ENCODE measurements at places on chromosomes 13 and 19. TPM values are rescaled to one million over a fixed set of nuclear protein-coding genes. Genes with fewer than 3 reads are reported as not detected.
A peak's percentile ranks its signal among the peaks of the same experiment; 100 is the strongest.

Gene GPC5
- total RNA-seq, result 0.14 TPM

Gene ARHGAP33
- 76.5 TPM for total RNA-seq

Gene MUC16
- total RNA-seq, result 0.09 TPM

Gene CEACAM4
- total RNA-seq, result not detected

Gene ADAMTSL5
- 1.8 TPM for total RNA-seq

Gene FAM83E
- total RNA-seq, result 2.7 TPM

- peaks cover 44% of the 10 kb centered on the region for H3K4me1 ChIP-seq
- peaks cover 25% of the 10 kb centered on the region for H3K36me3 ChIP-seq
- H3K4me3 ChIP-seq, result no peak overlapping the region
- H3K27me3 ChIP-seq, result no peaks in the 10 kb centered on the region
- no peak for DNase-seq
These were observed 10.8 kb downstream of the GATAD2A start for GRCh38 chr19:19416280-19416679.

DNA sequence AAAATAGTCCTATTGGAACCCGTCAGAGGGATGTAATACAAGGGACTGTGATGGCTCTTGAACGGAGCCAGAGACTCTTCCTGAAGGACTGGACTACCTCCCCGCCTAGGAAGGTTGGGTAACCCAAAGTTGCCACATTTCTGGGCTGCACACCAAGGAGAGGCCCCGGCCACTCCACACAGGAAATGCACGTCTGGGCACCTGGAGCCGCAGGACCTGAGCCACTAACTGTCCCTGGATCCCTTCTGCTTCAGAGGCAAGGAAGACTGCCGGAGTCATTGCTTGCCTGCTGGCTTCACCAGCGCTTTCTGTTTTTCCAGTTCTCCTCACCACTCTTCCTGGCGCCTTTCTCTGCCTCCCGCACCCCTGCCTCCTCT lies 1.2 kb upstream of the FLT1 start:
- H3K4me3 ChIP-seq, result peak overlapping the region; percentile 20
- H3K36me3 ChIP-seq, result no peaks in the 10 kb centered on the region
- H3K4me1 ChIP-seq, result peaks cover 12% of the 10 kb centered on the region
- peaks cover 49% of the 10 kb centered on the region for H3K27me3 ChIP-seq
- DNase-seq, result no peak
- H3K27ac ChIP-seq, result no peak overlapping the region

- no peaks in the 10 kb centered on the region for H3K27me3 ChIP-seq
- H3K36me3 ChIP-seq, result no peaks in the 10 kb centered on the region
- H3K4me3 ChIP-seq, result no peak overlapping the region
These were observed 44.3 kb downstream of the MUC16 start for GRCh38 chr19:8965887-8966286.

GRCh38 chr19:48926909-48927308 lies 6.6 kb upstream of the DHDH start:
- H3K27ac ChIP-seq, result peak overlapping the region; percentile 16
- DNase-seq, result no peak
- peaks cover 4% of the 10 kb centered on the region for H3K27me3 ChIP-seq
- H3K4me3 ChIP-seq, result peak overlapping the region; percentile 35
- peaks cover 6% of the 10 kb centered on the region for H3K36me3 ChIP-seq

GRCh38 chr19:55258476-55258827 lies 365 bp downstream of the PPP6R1 start:
- H3K4me1 ChIP-seq, result peaks cover 38% of the 10 kb centered on the region
- peak overlapping the region; percentile 83 for H3K4me3 ChIP-seq
- H3K27ac ChIP-seq, result peak overlapping the region; percentile 95
- DNase-seq, result peak; percentile 75

DNA sequence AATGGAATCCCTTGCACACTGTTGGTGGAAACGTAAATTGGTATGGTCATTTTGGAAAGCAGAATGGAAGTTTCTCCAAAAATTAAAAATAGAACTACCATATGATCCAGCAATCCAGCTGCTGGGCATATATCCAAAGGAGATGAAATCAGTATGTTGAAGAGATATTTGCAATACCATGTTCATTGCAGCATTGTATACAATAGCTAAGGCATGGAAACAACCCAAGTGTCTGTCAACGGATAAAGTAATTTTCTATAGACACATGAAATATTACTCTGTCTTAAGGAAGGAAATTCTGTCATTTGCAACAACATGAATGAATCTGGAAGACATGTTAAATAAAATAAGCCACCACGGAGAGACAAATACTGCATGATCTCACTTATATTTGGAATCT lies 124.7 kb downstream of the GPC5 start:
- H3K36me3 ChIP-seq, result no peaks in the 10 kb centered on the region
- DNase-seq, result no peak
- no peak overlapping the region for H3K27ac ChIP-seq
- H3K27me3 ChIP-seq, result peaks cover 2% of the 10 kb centered on the region
- H3K4me3 ChIP-seq, result no peak overlapping the region

GRCh38 chr13:29767006-29767405 lies 83.4 kb downstream of the UBL3 start:
- DNase-seq, result no peak
- no peak overlapping the region for H3K4me3 ChIP-seq
- no peaks in the 10 kb centered on the region for H3K27me3 ChIP-seq
- peaks cover 5% of the 10 kb centered on the region for H3K36me3 ChIP-seq

- peak overlapping the region; percentile 5 for H3K4me3 ChIP-seq
- no peak for DNase-seq
- H3K36me3 ChIP-seq, result peaks cover 5% of the 10 kb centered on the region
- H3K27me3 ChIP-seq, result no peaks in the 10 kb centered on the region
- H3K4me1 ChIP-seq, result peaks cover 8% of the 10 kb centered on the region
These were observed 97.2 kb downstream of the SUCLA2 start for GRCh38 chr13:47903836-47904235.

DNA sequence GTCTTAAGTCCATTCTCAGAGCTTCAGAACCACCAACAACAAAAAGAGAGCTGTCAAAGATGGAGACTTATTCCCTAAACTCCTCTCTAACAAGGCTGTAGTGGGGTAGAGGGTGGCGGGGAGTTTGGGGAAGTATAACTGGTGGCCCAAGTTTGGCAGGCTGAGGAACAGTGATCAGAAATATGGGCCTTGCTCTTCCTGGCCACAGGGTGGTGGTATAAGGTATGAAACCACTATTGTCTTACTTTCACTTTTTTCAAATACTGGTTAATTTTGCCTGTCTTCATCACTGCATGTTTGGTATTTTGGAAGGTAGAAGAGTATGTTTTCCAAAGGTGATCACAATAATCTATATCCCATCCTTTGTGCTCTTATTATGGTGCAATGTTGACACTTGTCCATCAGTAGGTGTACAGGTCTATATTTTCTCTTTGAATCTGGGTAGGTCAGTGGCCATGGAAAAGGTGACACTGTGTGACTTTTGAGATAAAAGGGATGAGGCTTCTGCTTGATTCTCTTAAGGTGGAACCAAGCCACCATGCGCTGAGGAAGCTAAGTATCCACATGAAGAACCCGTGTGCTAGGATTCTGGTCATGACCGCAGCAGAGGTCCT lies 23.2 kb upstream of the GPC5 start:
- peak overlapping the region; percentile 28 for H3K4me3 ChIP-seq
- no peaks in the 10 kb centered on the region for H3K36me3 ChIP-seq
- no peak overlapping the region for H3K27ac ChIP-seq
- H3K27me3 ChIP-seq, result peaks cover 16% of the 10 kb centered on the region

DNA sequence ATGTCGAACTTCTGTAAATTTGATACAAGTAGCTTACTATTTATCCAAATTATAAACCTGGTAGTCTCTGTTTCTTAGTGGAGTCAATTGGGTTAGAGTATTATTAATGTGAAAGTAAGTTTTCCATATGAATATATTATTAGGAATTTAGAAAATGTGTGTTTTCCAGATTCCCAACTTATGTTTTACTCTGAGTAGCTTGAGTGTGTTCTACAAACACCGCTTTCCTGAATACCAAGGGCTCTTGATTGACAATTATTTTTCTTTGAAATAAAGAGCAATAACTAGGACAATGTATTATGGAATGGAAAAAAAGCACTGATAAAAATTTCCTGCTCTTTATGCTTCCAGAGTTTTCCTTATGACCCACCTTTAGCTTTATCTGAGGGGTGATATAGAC lies 233.6 kb downstream of the POSTN start:
- no peaks in the 10 kb centered on the region for H3K27me3 ChIP-seq
- H3K4me3 ChIP-seq, result no peak overlapping the region
- H3K36me3 ChIP-seq, result no peaks in the 10 kb centered on the region
- H3K27ac ChIP-seq, result no peak overlapping the region
- no peaks in the 10 kb centered on the region for H3K4me1 ChIP-seq

DNA sequence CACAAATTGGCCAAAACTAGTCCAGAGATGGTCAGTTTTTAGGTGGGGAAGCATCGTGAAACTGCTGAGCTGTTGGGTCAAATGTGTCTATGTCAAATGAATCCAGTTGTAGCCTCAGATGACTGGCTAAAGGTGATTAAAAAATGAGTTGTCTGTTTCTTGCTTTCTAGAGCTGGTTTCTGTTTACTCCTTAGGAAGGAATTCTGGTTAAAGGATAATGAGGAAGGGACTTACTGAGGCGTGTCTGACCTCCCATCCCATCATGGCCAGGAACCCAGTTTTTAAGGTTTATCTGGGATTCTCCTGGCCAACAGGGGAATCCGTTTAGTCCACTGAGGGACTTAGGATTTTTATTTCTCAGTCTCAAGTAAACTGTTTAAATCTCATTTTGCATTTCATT lies 256.5 kb downstream of the UQCRFS1 start:
- DNase-seq, result no peak
- no peaks in the 10 kb centered on the region for H3K27me3 ChIP-seq
- no peaks in the 10 kb centered on the region for H3K36me3 ChIP-seq
- no peaks in the 10 kb centered on the region for H3K4me1 ChIP-seq

DNA sequence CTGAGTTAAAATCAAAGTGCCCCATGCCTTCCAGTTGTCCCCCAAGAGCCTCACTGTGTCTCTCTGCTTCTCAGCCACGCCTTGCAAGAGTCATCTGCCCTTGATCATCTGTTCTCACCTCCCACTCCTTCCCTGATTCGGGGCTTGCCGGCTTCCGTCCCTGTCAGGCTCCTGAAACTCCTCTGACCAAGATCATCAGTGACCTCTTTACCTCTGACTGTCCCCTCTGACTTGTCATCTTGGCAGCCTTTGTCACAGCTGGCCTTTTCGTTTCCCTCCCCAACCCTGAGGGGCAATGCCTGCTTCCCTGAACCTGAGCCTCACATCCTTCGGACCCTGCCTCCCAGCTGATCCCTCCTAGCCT lies 66.3 kb downstream of the MAP4K1 start:
- no peak overlapping the region for H3K27ac ChIP-seq
- H3K27me3 ChIP-seq, result peaks cover 20% of the 10 kb centered on the region
- H3K4me3 ChIP-seq, result no peak overlapping the region
- no peak for DNase-seq
- no peaks in the 10 kb centered on the region for H3K36me3 ChIP-seq
- peaks cover 13% of the 10 kb centered on the region for H3K4me1 ChIP-seq

- no peak for DNase-seq
- H3K27me3 ChIP-seq, result no peaks in the 10 kb centered on the region
- H3K27ac ChIP-seq, result peak overlapping the region; percentile 42
- H3K36me3 ChIP-seq, result no peaks in the 10 kb centered on the region
These were observed 620 bp downstream of the CRTC1 start for GRCh38 chr19:18683958-18684641.

DNA sequence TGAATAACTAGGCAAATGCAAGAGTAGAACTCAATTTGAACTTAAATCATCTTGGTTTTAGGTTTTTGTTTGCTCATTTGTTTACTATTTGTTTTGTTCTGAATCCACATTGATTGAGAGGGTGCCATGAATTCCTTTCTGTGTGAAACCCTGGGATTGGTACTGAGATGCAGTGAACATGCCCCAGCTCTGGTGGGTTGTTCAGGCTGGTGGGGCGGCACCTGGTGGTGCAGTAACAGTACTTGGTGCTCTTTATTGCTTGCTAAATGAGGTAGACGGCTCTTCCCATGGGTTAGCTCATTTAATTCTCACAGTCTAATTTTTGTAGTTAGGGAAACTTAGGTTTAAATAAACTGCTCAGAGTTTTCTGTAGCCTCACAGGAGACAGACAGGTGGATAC lies 48.4 kb downstream of the WASF3 start:
- H3K27ac ChIP-seq, result no peak overlapping the region
- no peak overlapping the region for H3K4me3 ChIP-seq
- H3K4me1 ChIP-seq, result peaks cover 12% of the 10 kb centered on the region
- no peak for DNase-seq
- H3K27me3 ChIP-seq, result peaks cover 14% of the 10 kb centered on the region

GRCh38 chr13:46057256-46058015 lies 4.9 kb upstream of the ZC3H13 start:
- H3K27ac ChIP-seq, result no peak overlapping the region
- DNase-seq, result no peak
- H3K4me3 ChIP-seq, result no peak overlapping the region
- no peaks in the 10 kb centered on the region for H3K36me3 ChIP-seq
- H3K27me3 ChIP-seq, result peaks cover 6% of the 10 kb centered on the region
- peaks cover 9% of the 10 kb centered on the region for H3K4me1 ChIP-seq

- H3K27me3 ChIP-seq, result peaks cover 48% of the 10 kb centered on the region
- no peak overlapping the region for H3K4me3 ChIP-seq
- H3K27ac ChIP-seq, result no peak overlapping the region
- DNase-seq, result no peak
These were observed 4.5 kb downstream of the SLITRK1 start for GRCh38 chr13:83877651-83878355.

DNA sequence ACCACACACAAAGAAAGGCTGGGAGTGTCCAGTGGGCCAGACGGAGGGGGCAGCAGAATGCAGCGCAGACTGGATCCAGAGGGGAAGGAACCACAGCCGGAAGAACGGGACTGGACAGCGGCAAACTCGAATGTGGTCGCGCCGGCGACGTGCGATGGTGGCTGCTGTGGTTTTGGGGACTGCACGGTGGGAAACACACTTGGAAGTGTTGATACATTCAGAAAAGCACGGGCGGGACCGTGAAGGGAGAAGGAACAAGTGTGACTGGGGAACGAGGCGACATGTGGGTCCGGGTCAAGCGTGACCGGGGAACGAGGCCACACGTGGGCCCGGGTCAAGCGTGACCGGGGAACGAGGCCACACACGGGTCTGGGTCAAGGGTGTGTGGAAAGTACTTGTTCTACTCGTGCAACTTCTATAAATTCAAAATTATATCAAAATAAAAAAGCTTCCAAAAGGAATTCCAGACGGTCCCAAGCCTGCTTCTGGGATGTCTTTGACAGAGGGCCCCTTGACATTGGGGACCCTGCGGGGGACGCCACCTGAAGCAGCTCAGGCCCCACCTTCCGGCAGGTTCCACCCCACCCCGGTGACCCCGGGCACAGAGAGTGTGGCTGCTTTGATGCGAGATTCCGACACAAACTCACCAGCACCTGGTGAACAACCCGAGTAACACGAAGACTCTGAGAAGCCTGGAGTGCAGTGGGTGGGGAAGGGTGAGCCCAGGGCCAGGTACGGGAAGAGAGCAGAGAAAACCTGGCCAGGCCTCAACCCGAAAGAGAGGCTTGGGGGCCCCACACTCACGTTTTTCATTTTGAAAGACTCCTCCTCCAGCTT lies 25.1 kb upstream of the C13orf46 start:
- no peaks in the 10 kb centered on the region for H3K36me3 ChIP-seq
- DNase-seq, result peak; percentile 16
- no peak overlapping the region for H3K27ac ChIP-seq
- H3K4me3 ChIP-seq, result no peak overlapping the region

Measured in activated naive CD8-positive, alpha-beta T cell treated with anti-CD3 and anti-CD28 coated beads, Interleukin-2, amount 10 ng/mL, durations not matched to agents 7 days and 5 days (primary cell).